H4 (cell line): ENCODE measurements at places on chromosomes 7 and 10. TPM values are rescaled to one million over a fixed set of nuclear protein-coding genes. Genes with fewer than 3 reads are reported as not detected.

HTR5A gene
- total RNA-seq, result not detected in 2 replicates

DNA sequence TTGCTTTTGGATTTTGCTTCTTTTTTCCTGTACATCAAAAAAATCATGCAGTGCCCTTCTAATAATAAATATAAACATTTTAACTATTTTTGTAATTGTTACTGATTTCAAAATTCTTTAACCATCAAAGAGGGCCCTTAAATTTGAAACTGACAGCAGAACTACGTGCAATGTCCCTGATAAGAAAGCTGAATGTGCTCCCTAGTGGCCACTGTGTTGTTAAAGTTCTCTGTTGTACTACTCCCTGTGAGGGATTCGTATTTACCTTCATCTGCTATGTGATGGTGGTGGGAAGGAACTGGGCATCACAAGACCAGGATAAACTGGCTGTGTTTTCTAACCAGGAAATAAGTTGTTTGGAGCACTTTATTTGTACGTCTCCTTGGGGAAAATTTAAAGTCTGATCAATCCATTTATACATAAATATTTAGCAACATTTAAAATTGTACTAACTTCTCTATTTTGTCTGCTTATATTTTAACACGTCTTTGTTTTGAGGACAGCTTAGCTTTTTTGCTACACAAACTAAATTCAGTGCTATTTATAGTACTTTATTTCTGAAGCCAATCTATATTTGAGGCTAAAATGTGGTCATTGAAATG is 322.4 kb downstream of the HGF start:
- peak; percentile 83 for DNase-seq

OGDH gene
- total RNA-seq, result 67.1 and 93.7 TPM in 2 replicates

DNA sequence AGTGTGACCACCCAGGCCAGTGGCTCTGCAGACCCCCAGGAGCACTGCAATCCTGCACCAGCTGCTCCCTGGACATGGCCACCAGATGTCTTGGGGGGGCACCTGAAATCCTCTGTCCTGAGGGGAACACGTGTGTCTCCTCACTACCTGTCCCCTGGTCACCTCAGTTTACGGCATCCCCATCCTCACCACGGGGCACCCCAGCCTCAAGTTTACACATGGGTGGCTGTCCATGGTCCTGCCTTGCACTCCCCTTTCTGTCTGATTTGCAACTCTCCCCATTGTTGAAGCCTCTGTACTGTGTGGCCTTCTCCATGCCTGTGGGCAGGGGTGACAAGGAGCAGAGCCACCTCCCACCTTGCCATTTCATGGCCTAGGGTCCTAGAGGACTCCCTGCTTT is 67.2 kb downstream of the RAMP3 start:
- no peak for DNase-seq

ZNF746 gene
- total RNA-seq, result 12.9 and 16.2 TPM in 2 replicates

RSBN1L gene
- 9.9 and 25.6 TPM in 2 replicates for total RNA-seq

DNA sequence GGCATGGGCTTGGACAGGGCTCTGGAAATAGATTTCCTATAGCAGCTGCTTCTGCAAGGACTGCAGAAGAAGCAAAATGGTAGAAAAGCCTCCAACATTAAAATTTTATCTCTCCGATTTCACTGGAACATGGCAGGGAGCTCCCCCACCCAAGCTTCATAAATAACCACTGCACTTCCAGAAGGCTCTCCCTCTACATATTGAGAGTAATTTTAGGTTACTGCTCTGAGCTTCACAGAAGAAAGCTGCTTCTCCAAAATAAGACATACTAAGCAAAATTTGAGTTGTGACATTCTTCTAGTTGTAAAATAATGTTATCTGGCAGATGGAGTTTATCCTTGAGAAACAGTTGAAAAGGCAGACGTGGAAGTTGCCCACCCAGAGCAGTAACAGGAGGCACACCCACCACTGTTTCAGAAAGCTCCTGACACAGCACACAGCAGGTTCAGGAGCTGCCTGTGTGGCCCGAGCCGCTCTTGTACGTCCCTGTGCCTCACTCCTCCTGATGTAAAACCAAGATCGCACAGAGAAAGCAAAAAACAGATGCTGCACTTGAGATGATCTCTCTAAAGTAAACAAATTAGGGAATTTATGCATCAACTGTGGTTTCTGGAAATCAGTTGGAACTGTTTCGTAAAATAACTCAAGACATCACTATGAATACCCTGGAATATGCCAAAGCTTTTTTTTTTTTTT is 621.0 kb downstream of the PARD3 start:
- DNase-seq, result peak; percentile 4

DNA sequence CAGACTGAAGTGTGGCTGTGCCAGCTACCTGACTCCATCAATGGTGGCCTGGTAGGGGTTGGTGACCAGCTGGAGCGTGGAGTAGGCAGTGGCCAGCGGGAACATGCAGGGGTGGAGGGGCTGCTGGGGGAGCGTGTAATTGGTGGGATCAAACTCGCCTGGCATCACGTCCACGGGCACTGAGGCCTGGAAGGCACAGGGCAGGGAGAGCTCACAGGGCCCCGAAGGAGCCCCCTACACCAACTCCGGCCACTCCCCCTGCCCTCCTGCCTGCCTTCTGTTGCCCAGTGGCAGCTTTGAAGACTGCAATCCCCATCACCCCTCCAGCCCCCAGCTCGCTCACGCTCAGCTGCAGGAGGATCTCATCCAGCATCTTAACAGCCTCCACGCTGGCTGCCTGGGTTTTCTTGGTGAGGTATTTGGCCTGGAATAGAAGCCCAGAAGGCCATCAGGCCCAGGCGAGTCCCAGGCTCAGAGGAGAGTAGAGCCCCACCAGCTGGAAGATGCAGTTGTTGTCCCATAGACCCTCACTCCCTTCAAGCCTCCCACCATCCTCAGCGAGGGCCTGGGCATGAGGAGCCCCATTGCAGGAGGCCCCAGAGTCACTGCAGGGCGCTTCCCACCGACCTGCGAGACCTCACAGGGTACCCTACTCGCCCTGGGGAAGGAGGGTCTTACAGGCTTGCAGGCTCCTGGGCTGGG is 7.1 kb downstream of the POLD2 start:
- no peak for DNase-seq

DNA sequence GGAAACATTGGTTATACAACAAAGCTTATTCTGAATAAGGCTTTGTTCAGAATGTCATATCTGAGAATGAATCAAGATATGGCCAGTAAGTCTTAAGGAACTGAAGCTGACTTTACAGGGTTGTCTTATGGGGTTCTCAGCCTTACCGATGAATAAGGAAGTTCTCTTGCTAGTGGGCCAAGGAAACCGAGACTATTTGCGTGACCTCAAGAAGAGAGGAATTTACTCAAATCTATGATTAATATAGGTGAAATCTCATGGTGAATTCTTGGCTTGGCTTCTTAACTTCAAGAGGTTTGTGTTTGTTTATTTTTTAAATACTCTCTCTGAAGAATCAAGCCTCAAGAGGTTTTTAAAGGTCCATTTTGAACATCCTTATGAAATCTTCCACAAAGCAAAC is 4.7 kb upstream of the MRLN start:
- peak; percentile 11 for DNase-seq

DNA sequence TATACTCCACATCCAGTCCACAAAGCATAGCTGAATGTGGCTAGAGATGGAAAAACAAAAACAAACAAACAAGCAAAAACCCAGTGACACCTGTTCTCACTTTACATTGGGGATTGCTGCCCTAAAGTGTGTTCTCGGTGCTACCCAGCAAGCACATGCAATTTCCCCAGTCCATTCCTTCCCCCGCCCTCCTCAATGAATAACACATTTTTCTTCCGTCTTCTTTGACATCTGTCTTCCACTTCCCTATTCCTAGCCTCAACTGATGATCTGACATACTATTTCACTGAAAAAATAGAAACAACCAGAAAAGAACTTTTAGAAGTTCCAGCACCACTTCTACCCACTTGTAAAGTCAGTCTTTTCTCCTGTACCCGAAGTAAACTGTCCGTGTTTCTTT is 147.1 kb downstream of the MALRD1 start:
- no peak for DNase-seq

AKR1C3 gene
- total RNA-seq, result 80.8 and 92.2 TPM in 2 replicates

GRCh38 chr10:134247-135131 is 766 bp upstream of the ZMYND11 start:
- DNase-seq, result no peak

PAPSS2 gene
- 0.17 TPM in 1 of 2 replicates, not detected in the other for total RNA-seq

DNA sequence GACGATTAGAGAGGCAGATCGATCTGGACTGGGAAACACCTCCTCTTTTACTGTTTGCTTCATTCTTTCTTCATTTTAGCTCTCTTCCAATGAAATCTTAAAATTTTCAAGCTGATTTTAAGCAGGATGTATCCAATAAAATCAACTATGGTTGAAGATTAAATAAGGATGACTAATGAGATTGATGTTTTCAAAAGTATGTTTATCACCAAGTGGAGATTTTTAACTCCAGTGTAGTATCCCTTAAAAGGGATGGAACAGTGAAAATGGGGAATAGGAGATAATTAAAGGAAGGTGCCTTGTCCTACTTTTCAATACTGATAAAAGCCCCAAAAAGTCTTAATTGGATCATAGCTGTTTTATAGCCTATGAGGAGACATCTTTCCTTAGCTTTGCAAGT is 11.6 kb upstream of the LIPF start:
- DNase-seq, result no peak

TMED4 gene
- 289 and 353 TPM in 2 replicates for total RNA-seq

AGR2 gene
- not detected in 2 replicates for total RNA-seq

- DNase-seq, result no peak
These were observed 35.4 kb upstream of the ZNF107 start for GRCh38 chr7:64630496-64630895.

NUDT13 gene
- 1.1 and 2.0 TPM in 2 replicates for total RNA-seq

DNA sequence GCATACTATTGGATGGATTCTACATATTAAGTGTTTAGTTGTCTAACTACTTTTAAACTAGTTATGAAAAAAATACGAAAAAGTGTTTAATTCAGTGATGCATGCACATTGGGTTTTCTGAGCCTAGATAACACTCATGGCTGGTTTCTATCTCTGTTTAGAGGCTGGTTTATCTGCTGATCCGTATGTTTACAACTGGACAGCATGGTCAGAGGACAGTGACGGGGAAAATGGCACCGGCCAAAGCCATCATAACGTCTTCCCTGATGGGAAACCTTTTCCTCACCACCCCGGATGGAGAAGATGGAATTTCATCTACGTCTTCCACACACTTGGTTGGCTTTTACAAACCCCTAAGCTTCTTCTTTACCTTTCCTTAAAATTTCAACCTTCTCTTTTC is 10.2 kb downstream of the GPNMB start:
- no peak for DNase-seq

DNA sequence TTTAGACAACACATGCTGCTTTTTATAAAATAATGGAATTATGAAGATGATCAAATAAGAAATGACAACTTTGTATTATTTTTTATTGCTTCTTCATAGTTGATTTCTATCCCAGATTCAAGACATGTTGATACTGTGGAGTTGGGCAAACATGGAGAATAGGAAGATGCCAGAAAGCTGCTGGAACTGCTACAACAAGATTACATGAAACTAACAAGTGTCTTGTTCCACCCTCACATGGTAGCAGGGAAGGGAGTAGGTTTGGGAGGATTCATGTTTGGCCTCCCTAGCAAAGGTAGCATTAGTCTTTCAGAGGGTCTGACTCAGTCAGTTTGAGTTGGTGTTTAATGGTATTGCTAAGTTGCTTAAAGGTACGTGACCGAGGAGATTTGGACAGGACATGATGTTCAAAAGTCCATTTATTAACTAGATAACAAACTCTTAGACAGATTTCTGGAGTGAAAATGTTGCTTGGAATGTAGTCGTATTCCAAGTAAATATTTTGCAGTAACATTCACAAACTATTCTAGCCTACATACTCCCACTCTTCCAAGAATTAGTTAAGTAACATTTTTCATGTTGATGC is 33.1 kb downstream of the PRR15 start:
- DNase-seq, result no peak

GRCh38 chr7:24574386-24574785 is 1.1 kb downstream of the PALS2 start:
- no peak for DNase-seq

- no peak for DNase-seq
These were observed 32.7 kb upstream of the TRIM8 start for GRCh38 chr10:102611514-102612087.

GRCh38 chr10:78433076-78433595 is 399.5 kb downstream of the RPS24 start:
- no peak for DNase-seq

WNT8B gene
- total RNA-seq, result not detected in 2 replicates

MRLN gene
- total RNA-seq, result not detected in 2 replicates

GRCh38 chr7:137283153-137283552 is 60.4 kb downstream of the PTN start:
- DNase-seq, result no peak

CYP3A7 gene
- total RNA-seq, result not detected in 2 replicates

DNA sequence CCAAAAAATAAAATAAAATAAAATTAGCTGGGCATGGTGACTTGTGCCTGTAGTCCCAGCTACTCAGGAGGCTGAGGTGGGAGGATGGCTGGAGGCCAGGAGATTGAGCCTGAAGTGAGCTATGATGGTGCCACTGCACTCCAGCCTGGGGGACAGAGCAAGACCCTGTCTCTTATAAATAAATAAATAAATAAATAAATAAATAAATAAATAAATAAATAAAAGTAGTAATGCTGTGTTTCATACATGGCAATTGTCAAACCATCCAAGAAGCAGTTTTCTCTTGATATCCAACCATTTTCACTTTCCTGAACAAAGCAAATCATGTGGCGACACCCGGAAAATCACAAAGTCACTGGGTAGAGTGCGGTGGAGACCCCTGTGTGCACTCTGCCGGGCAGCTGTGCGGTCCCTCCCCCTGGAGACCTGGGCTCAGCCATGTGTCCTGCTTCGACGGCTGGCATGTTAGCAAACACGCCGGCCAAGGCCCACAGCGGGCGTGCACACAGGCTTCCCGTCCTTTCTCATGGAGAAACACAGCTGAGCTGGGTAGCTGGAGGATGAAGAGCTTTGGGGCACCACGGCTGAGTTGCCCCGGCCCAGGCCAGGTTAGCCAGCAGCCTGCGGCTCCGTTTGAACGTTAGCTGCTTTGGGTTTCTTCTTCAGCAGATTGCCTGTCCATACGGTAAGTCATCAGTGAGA is 22.3 kb upstream of the RNF32 start:
- no peak for DNase-seq

IFIT1 gene
- total RNA-seq, result 102 and 123 TPM in 2 replicates

- peak; percentile 27 for DNase-seq
These were observed 377.6 kb downstream of the PHTF2 start for GRCh38 chr7:78176171-78176570.

- no peak for DNase-seq
These were observed 1.9 kb downstream of the PTEN start for GRCh38 chr10:87865241-87865881.

DNA sequence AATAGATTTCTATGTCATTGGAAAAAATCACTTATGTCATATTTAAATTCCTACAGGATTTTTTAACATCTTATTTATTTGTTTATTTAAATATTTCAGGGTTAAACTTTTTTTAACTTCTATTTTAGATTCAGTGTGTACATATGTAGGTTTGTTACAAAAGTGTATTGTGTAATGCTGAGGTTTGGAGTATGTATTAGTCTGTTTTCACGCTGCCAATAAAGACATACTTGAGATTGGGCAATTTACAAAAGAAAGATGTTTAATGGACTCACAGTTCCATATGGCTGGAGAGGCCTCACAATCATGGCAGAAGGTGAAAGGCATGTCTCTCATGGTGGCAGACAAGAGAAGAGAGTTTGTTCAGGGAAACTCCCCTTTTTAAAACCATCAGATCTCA is 65.4 kb downstream of the MGAM2 start:
- DNase-seq, result no peak

GRCh38 chr7:31082017-31082416 is 29.9 kb downstream of the ADCYAP1R1 start:
- DNase-seq, result no peak

GRCh38 chr7:45153233-45153632 is 4.4 kb upstream of the RAMP3 start:
- peak; percentile 54 for DNase-seq

GRCh38 chr10:22774102-22774501 is 59.7 kb upstream of the PIP4K2A start:
- DNase-seq, result no peak

GIMAP5 gene
- 0.12 and 1.2 TPM in 2 replicates for total RNA-seq
